ENCODE measurements at places on chromosomes 4 and X.

- no peak for DNase-seq
Observed at GRCh38 chr4:182083671-182084410, 159.4 kb upstream of the TENM3 start.

DNA sequence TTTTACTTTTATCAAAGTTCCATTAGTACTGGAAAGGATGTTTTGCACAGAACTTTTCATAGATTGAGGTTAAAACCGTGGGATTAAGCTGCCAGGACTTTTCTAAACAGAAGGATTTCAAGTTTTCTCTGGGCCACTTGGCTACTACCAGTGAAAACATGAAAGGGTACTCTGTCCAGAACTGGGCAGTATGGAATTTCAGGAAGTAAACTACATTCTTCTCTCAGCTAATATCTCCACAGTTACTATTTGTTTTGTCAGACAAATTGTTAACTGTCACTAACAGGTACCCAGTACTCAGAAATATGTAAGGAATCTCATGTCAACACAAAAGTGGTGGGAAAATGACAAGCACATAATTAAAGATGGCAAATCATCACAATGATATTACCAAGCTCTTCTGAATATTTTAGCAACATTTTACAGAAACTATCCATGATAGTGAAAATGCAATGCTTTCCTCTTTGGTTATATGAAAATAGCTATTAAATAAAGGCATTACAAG lies 454.4 kb downstream of the C4orf33 start:
- no peak for DNase-seq

GRCh38 chrX:155213731-155214130 lies 2.5 kb upstream of the VBP1 start:
- no peak for DNase-seq

- DNase-seq = no peak
Observed at GRCh38 chrX:53047228-53047627, 1.4 kb upstream of the GPR173 start.

DNA sequence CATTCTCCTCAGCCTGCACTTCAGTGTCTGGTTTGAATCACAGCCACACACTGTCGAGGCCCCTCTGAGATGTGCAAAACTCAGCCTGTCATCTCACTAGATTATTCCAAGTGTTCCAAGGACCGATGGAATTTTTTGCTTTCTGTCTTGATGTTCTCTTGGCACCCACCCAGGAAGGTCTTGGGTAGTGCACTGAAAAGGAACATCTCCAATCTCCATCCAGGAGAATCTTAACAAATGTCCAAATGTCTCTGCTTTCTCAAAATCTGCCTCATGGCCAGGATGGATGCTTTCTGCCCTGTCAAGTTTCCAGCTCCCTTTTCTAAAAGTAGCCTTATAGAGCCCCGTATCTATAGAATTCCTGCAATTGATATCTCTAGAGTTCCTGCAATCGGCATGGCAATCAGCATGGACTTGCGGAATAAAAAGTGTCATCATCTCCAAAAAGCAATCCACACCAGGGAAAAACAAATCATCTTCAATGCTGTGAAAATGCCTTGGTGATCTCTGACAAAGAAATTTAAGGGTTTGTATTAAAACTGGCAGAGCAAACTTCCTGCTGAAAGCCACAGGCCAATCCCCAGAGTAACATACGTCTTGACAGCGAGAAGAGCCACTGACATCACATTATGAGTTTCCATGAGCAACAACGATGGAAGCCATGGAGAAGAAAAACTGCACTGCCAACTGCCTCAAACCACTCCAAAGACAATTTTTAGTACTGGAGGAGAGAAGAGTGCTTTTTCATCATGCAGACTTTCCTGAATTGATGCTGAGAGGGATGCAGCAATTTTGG lies 215.3 kb upstream of the FAM9B start:
- no peak for DNase-seq

GRCh38 chr4:153439831-153440230 lies 26.3 kb upstream of the TMEM131L start:
- DNase-seq = no peak

DNA sequence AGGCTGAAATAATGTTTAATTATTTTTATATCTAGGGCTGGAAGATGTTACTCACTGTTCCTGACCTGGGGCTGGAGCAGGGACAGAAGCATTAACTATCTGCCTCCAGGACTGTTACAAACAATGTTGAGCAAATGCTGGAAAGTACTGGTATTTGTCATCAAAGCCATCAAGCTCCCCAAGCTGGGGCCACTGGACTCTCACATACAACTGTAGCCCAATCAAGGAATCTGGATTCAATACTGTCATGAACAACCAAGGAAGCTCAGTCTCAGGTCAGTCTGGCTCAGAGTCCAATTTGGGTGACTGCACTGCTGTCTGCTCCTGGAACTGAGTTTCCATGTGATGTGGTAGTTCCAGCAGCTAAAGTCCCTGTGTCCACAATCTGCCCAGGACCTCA lies 50.4 kb downstream of the APOO start:
- DNase-seq = no peak

GRCh38 chr4:138200236-138200590 lies 41.9 kb downstream of the SLC7A11 start:
- DNase-seq = no peak

GRCh38 chr4:168759959-168760527 lies 250.0 kb downstream of the CBR4 start:
- peak; percentile 43 for DNase-seq

- DNase-seq = no peak
Observed at GRCh38 chr4:183165376-183165775, 66.3 kb downstream of the WWC2 start.

DNA sequence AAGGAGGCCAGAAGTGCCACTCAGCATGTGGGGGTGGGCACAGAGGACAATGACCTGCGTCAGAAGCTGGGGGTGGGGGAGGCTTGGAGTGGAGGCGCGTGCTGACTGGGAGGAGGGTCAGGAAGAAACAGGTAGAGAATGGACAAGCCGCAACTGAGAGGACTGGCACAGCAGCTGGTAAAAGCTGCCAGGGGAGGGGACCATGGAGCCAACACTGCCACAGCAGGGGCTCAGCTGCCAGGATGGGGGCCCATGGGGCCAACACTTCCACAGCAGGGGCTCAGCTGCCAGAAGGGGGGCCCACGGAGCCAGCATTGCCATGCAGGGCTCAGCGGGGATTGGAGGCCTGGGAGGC lies 19.1 kb downstream of the RNF212 start:
- no peak for DNase-seq

- DNase-seq = no peak
Observed at GRCh38 chrX:39653691-39654090, 444.1 kb downstream of the BCOR start.

GRCh38 chrX:39519030-39519488 lies 578.7 kb downstream of the BCOR start:
- DNase-seq = no peak

GRCh38 chrX:32483534-32484136 lies 727.7 kb downstream of the DMD start:
- peak; percentile 11 for DNase-seq

DNA sequence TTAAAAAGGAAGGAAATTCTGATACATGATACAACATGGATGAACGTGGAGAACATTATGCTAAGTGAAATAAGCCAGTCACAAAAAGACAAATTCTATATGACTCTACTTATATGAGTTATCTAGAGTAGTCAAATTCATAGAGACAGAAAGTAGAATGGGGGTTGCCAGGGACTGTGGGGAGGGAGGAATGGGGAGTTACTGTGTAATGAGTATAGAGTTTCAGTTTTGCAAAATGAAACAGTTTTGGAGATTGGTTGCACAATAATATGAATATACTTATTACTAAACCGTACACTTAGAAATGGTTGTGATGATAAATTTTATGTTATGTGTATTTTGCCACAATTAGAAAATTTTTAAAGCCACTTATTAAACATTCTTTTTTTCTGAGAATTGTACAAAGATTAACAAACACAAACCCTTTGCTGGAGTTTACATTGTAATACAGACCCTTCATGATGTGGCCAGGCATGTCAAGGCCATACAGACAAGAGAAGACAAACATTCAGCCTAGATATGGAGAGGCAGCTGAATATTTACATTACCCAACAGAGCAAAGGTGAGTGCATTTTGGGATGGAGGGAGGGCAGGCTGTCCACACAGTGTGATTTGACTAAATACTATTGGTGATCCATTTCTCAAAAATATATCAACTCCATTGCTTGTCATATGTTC lies 21.2 kb upstream of the GPC3 start:
- DNase-seq = no peak

Data from Kasumi-1 (cell line).